ENCODE measurements at places on chromosomes 7 and 10. TPM values are rescaled to one million over a fixed set of nuclear protein-coding genes. Genes with fewer than 3 reads are reported as not detected.

Gene IPMK
- total RNA-seq: 27.6 TPM

Gene STEAP2
- 8.8 TPM for total RNA-seq

Gene LIPJ
- not detected for total RNA-seq

Gene FGL2
- total RNA-seq: not detected

Gene MSS51
- 2.2 TPM for total RNA-seq

Measured in H7 (cell line).